ENCODE measurements at places on chromosomes 12 and 14.
A peak's percentile ranks its signal among the peaks of the same experiment; 100 is the strongest.

GRCh38 chr14:51283402-51284085 lies 43.5 kb downstream of the TMX1 start:
- DNase-seq = peak; percentile 84

GRCh38 chr12:117035287-117035686 lies 63.9 kb downstream of the TESC start:
- DNase-seq = no peak

DNA sequence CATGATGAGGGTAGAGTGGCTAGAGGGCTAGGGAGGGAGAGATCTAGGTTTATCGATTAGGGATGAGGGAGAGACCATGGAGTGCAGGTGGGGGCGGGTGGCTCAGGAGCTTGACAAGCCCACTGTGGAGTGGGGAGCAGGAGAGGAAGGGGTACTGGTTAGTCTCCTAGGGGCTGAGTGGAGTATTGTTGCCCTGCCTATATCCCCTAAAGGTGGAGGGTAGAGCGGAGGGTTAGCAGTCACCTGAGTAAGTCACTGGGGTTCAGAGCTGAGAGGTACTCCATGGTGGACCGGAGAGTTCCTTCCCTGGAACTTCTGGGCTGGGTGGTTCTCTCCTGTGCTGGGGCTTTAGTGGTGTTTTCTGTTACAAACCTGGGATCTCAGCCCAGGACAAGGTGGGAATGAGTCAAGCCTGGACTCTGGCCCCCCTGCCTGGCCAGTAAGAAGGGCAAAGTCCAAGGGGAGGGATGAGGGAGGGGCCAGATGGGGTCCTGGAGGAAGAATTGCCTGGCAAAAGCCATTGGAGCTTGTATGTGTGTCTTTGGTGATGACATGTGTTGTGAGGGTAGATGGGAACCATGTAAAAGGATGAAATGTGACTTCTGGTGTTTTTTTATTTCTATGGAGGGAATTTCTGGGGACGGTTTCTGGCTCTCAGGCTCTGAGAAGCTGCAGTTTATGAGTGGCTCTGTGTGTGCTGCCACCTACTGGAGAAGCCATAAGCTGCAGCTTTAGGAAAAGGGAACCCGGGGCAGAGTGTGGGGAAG lies at the start of gene CIDEB:
Gene CIDEB, minus strand, starts transcription at position 403 of the 767 bp plus-strand sequence. Its CDS starts 119 bp downstream, at position 284.
- DNase-seq = peak; percentile 53

- DNase-seq = no peak
Observed at GRCh38 chr14:59271734-59272133, 83.3 kb downstream of the DAAM1 start.

DNA sequence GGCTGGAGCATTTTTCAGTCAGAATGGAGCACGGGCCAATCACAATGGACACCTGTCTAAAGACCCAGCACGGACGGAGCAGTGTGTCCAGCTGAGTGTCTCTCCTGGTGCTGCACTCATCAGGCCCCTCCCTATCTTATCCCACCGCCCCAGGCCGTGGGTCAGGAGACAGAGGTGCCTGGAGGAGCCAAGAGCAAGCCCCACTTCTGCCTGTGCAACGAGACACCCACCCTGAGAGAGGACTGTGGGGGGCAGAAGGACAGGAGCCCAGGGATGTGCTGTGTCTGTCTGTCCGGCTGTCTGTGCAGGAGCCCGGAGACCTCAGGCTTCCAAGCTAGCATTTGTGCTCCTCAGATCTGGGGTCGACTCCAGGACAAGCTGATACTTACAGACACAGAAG lies 69.6 kb upstream of the SFSWAP start:
- DNase-seq = no peak

- DNase-seq = no peak
Observed at GRCh38 chr12:50038336-50038735, 13.0 kb upstream of the RACGAP1 start.

DNA sequence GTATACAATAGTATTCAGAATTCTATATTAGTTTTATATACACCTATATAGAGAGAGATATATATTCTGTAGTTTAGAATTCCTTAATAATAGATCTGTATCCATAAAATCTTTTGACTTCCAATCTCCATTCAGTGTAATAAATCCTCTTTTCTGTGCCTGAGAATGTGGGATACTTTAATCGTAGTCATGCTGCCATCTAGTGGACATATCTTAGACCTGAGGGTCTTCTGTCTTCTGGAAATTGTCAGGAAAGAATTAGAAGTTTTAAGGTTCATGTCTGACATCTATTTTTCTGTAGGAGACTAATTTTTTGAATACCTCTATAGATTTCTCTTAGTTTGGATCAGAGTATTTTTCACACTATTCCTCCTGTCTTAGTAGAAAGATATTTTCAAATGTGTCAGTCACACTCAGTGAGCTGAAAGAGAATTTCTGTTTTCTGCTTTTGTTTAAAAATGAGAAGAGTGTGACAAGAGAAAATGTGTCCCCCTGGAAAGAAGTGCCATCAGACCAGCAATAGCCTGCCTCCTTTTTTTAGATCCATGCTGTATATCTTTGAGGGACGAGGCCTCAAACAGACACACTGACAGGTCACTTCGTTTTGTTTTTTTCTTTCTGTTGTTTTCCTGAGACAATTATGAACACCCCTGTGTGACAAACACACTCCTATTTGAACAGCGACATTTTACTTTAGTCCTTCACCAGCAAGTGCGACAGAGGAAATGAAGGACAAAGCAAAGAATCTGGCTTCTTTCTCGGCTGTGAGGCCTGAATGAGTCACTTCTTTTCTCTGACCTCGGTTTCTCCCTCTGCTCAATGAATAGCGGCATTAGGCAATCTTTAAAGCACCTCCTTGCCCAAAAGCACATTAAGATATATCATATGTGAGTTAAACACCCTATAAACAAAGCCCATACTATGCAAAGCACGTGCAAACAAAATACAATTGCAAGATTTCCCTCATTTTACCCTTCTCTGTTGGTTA lies 96.3 kb downstream of the GALC start:
- DNase-seq = peak; percentile 31

DNA sequence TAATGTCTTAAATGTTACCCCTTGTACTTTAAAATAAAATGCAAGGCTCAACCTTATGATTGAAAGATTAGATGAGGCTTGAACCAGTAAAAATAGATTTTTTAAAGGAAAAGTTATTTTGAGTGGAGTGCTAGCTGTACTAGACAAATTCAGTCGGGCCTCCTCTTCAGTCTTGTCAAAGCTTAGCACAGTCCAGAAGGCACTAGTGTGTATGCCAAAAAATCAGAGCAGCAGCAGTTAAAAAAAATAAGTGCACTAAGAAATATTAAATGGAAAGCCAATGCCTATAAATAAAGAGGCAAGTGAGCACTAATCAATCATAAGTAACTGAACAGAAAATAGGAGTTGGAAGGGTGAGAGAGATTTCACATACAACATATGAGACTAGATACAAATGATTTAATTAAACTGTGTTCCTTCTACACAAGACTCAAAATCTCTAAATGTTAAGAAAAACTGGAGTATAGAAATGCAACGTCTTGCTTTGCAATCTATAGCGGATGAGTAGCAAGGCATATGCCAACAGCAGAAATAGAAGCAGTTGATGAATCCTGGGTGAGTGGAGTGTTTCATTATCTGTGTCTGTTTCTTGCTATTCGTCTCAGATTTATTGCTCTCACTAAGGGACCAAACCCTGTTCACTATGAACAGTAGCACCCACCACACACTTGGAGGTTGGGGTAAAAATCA lies 172.1 kb downstream of the ETNK1 start:
- DNase-seq = no peak

DNA sequence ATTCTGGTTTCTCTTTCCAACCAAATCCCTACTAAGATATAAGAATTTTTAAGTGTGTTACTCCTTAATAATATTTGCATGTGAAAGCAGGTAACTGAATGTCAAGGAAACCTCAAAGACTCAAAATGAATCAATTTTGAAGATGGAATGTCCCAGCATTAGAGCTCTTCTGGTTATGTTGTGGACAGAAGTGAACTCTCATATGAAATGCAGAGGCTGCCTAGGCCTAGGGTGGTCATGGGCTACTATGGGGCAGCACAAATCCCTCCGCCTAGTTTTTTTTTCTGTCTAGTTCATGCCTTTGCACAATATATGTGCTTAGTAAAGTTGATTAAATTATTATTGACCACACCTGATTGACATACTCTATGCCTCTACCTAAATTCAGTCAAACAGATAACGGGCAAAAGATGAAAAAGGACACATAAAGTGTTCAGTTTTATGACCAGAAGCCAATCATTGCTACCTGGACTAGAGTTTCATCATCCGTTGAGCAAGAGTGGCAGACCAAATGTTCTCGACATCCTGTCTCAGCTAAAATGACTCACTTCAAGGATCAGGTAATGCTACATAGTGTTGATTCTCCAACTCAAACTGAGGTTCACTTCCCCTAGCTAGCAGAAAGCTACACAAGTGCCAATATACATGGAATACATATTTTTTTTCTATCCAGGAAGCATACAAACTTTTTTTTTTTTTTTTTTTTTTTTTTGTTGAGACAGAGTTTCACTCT lies 1211.4 kb downstream of the VRK1 start:
- DNase-seq = no peak

DNA sequence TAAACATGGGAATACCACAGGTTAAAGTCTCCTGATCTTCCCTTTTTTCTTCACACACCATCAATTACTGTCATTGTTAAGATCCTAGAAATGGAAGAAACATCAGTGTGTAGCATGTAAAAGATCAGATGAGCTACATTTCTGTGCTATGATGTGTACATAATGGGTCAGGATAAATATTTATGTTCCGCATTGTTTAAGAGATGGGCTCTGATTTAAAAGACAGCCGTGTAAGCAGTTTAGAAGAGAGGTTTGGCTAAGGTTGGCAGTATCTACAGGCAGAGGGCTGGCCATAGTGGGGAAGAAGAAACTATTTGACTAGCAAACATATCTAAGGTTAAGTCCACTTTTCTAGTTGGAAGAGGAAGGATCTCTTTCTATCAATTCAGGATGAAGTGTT lies 49.4 kb downstream of the LRRC9 start:
- no peak for DNase-seq

DNA sequence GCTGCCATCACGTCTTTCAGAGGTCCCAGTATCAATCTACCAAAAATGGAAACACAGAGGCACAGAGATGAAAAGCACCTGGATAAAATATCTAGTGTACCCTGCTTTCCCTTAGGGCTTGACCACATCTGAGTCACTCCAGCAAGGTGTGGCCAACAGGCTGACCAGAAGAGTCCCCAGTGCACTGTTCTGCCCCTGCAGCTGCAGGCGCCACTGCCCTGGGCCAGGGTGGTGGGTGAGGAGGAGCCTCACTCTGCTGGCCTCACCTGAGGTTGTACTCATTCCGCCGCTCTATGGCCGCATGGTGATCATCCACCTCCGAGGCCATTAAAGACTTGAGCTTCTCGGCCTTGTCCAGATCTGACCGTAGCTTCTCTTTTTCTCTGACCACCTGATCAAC lies 60.4 kb downstream of the NIN start:
- peak; percentile 9 for DNase-seq

- DNase-seq = no peak
Observed at GRCh38 chr14:63672417-63673180, 30.9 kb upstream of the WDR89 start.

DNA sequence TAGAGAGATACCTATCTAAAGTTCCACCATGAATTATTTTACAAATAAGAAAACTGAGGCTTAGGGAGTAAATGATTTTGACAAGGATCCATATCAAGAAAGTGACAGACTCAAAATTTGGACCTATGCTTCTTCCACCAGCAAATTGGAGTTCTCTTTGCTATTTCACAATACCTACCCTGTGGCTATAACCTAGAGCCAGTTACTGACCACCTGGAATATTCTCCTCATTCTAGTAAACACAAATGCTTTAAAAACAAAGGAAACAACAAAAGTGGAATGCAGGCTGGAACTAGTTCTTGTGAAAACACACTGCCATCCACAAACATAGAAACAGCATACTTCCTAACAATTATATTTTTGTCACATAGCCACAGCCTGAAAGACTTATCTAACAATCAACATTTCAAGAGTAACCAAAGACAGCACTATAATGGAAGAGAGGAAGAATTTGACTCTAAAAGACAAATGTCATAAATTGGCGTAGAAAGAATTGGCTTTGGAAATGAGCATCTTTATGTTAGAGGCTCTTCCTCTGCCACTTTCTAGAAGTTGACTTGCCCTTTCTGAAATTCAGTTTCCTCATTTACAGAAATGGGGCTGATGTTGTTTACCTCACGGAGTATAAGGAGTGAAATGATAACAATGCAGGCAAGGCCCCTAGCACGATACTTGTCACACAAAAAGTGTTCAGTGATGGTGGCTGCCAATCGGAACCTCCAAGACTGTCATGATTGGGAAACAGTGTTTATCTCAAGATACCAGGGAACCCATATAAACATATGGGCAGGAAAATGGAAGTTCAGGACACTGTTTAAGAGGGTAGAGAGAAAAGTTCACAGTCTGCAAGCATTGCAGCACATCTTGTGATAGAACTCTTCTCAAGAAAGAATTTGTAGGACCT lies 138.6 kb upstream of the LGR5 start:
- DNase-seq = no peak

- DNase-seq = no peak
Observed at GRCh38 chr14:86652526-86652925, 1122.6 kb downstream of the FLRT2 start.

GRCh38 chr12:96548384-96548783 lies 59.0 kb downstream of the CFAP54 start:
- DNase-seq = no peak

Measured in RPMI7951 (cell line).